ENCODE measurements at places on chromosomes 3 and 15. TPM values are rescaled to one million over a fixed set of nuclear protein-coding genes. Genes with fewer than 3 reads are reported as not detected.

Gene HYKK
- 6.7 TPM for total RNA-seq

Gene C3orf70
- not detected for total RNA-seq

Gene NR2E3
- total RNA-seq, result 0.15 TPM

Gene GCSAM
- not detected for total RNA-seq

Gene TOPBP1
- 26.5 TPM for total RNA-seq
